ENCODE measurements at places on chromosomes 6 and 20.

GRCh38 chr6:24910331-24910960 lies 25.3 kb downstream of the RIPOR2 start:
- no peak for DNase-seq

DNA sequence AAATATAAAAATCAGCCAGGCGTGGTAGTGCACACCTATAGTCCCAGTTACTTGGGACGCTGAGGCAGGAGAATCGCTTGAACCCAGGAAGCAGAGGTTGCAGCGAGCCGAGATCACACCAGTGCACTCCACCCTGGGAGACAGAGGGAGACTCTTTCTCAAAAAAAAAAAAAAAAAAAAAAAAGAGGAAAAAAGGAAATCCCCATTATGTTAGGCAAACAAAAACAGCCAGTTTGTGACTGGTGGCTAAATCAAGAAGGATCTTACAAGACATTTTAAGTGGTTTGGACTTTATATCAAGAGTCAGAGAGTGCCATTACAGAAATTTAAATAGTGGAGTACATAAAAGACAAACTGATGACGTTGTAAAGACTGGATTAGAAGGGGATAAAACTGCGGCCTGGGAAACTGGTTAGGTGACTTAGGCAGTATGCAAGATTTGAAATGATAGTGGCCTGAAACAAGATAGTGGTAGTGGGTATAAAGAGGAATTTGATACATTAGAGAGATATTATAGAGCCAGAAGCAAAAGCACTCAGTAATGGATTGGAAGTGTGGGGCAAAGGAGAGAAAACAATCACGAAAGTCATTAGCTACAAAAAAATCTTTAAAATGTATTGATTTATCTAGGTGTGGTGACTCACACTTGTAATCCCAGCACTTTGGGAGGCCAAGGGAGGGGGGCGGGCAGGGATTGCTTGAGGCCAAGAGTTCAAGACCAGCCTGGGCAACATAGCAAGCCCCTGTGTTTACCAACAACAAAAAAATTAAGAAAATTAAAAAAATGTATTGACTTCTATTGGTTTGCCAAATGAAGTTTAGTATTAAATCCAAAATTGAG lies 1.7 kb upstream of the MYO6 start:
- no peak for DNase-seq

GRCh38 chr6:122839906-122840305 lies 50.8 kb downstream of the SMPDL3A start:
- no peak for DNase-seq

- DNase-seq = no peak
These were observed 701 bp downstream of the RFX6 start for GRCh38 chr6:116877743-116878142.

- DNase-seq = peak; percentile 24
These were observed 94.3 kb downstream of the INSM1 start for GRCh38 chr20:20462185-20462584.

GRCh38 chr6:37940074-37940847 lies 120.7 kb downstream of the ZFAND3 start:
- DNase-seq = no peak

DNA sequence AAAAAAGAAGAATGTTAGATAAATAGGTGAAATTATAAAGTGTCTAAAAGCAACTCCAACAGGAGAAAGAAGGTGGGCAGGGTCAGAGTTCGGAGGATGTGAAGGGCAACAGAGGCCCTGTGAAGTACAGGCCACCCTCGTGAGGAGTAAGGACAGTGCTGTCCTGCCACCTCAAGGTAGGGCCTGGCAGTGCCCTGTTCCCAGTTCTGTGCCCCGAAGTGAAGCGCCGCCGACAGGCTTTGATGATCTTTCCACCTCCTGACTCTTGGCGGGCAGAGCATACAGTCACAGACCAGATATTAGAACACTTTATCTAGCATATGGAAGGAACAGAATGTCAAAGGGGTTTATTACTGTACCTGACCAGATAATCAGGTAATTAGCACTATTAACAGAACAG lies 75.8 kb downstream of the GJA10 start:
- DNase-seq = no peak

DNA sequence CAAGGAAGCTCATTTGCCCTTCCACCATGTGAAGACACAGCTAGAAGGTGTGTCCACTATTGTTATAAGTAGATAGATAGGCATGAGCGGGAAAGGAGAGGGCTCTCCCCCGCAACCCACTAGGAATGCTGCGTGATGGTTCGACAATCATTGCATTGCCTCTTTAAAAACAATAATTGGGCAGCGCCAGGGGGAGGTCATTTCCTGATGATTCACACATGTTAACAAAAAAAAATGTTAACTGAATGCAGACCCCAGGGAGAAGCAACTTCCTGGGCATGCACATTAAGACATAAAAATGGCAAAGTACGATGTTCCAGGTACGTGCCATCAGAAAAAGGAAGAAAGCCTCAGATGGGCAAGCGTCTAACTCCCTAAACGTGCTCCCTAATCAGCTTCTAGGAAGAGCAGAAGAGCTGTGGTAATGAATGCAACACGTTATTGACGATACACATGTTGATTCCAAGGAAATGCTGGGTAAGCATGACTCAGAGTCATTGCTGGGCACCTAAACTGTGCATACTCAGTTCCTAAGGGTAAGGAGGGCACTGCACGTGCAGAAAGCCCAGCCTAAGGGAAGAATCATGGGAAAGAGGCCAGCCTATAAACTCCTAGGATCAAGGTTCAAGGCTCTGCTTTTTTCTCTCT lies 113.7 kb downstream of the FAM217A start:
- DNase-seq = no peak

DNA sequence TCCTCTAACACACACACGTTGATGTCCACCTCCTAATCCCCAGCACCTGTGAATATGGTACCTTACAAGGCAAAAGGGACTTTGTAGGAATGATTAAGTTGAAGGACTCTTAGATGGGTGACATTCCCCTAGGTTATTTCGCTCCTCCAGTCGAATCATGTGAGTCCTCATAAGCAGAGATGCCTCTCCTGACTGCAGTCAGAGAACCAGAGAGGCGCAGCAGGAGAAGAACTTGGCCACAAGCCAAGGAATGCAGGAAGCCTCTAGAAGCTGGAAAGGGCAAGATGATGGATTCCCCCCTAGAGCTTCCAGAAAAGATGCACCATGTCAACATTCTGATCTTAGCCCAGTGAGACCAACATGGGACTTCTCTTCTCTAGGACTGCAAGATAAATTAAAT lies 133.1 kb upstream of the PTPRT start:
- no peak for DNase-seq

GRCh38 chr6:113830140-113830539 lies 27.0 kb upstream of the MARCKS start:
- no peak for DNase-seq

- DNase-seq = no peak
These were observed 774 bp upstream of the SFT2D1 start for GRCh38 chr6:166343150-166343487.

DNA sequence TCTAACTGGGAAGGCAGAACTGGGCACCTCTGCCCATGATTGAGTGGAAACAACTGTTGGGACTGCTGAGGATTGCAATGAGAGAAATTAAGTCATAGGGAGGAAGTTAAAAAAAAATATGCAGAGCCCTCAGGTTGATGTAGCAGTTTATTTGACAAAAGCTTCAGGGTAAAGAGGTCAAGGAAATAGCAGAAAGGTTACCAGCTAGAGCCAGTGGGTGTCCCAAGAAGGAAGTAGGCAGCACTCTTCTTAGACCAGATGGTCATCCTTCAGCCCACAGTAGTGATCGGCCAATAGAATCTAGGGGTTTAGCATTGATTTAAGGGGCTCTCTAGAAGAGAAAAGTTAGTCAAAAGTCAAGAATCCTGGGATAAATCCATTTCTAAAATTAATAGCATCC lies 21.7 kb upstream of the WFDC10A start:
- no peak for DNase-seq

GRCh38 chr6:9581155-9581554 lies 833.7 kb downstream of the TFAP2A start:
- DNase-seq = no peak

DNA sequence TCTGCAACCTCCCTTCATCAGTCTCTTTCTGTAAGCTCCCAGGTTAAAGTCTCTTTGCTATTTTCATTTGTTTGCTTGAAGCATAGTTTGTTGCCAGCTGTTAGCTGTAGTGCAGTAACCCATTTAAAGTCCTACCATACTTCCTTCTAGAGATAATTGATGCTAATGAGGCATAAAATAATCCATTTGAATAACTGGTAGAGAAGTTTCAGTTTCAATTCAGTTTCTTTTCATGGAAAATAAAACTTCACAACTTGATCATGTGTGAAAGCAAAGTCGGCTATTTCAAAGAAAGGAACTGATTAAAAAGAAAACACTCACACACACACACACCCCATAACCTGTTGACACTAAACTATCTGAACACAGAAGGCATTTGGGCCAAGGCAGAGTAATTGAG lies 68.5 kb upstream of the TENT5A start:
- DNase-seq = peak; percentile 79

GRCh38 chr6:22826961-22827360 lies 257.6 kb downstream of the HDGFL1 start:
- DNase-seq = no peak
